ENCODE measurements at places on chromosomes 7 and 10. TPM values are rescaled to one million over a fixed set of nuclear protein-coding genes. Genes with fewer than 3 reads are reported as not detected.

- no peak for DNase-seq
Observed at GRCh38 chr10:113908236-113908635, 53.8 kb downstream of the NHLRC2 start.

GRCh38 chr10:68600041-68600778, 40.1 kb downstream of the TET1 start:
- DNase-seq = peak; percentile 92

The TRIM73 gene
- total RNA-seq = 1.7 TPM

DNA sequence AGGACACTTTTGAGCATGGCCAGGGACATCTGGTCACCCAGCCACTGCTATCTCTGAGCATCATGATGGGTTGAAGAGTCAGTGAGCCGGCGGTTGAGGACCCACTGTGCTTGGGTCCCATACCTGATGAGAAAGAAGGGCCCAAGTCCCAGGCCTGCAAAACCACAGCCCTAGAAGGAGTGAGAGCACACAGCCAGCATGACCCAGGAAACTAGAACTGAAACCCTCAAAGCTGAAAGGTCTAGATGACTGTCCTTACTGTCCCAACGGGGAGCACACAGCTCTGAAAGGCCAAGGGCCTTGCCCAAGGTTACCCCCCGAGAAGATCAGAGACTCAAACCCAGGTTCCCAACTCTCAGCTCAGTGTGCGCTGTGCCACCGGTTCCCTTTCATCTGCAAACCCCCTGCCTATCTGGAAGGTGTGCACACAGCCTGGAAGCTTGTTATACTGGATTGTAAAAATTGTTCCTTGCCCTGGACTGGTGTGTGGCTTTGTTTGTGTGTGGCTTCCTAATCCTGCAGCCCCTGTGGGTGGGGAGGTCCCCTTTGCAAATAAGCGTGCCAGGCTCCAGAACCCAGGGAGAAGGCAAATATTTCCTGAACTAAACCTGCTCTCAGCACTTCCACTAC, 22.6 kb upstream of the PSAP start:
- no peak for DNase-seq

DNA sequence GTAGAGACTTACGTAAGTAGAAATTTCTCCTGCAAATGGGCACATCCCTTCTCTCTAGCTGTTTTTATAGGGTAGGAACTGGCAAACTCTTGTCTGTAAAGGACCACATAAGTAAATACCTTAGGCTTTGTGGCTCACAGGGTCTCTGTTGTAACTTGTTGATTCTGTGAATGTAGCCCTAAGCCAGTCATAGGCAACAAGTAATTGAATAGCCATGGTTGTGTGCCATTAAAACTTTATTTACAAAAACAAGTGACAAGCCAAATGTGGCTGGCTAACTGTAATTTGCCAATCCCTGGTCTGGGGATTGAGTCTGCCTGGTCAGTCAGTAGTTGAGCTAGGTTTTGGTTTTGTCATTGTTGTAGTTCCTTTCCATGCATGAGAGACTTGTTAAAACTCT, 5.3 kb upstream of the KLF6 start:
- DNase-seq = no peak

The HOXA13 gene
- total RNA-seq = 1.4 TPM

The FMC1 gene
- total RNA-seq = 7.9 TPM

- DNase-seq = no peak
Observed at GRCh38 chr7:78634093-78634492, 819.4 kb downstream of the MAGI2 start.

GRCh38 chr10:111370101-111370500, 293.3 kb downstream of the ADRA2A start:
- DNase-seq = no peak

DNA sequence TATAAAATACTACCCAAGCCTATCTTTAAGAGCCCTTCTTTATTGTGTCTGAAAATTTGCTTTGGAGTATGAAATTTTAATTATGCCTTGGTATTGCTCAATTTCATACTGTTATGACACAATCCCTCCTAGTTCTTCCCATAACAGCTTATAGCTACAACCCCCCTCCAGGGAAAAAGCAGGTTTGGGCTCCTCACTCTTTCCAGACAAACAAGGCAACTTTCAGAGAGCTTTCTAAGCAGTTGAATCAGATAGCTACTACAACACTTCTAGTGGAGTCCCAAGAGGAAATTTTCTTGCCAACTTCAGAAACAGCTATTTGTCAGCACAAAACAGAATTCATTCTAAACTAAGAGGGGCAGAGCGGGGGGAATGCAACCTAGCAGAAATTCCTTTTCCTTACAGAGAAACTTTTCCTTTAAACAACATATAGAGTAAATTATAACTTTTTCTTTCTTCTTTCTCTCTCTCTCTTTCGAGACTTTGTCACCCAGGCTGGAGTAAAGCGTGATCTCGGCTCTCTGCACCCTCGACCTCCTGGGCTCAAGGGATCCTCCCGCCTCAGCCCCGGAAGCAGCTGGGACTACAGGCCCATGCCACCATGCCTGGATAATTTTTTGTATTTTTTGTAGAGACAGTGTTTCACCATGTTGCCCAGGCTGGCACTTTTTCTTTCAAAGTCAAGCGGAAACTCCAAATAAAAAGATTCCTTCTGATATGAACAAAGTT, 26.0 kb upstream of the JMJD1C start:
- DNase-seq = peak; percentile 91

The TPST1 gene
- total RNA-seq = 63.3 TPM

GRCh38 chr7:27156916-27157701, 634 bp upstream of the HOXA7 start:
- no peak for DNase-seq

DNA sequence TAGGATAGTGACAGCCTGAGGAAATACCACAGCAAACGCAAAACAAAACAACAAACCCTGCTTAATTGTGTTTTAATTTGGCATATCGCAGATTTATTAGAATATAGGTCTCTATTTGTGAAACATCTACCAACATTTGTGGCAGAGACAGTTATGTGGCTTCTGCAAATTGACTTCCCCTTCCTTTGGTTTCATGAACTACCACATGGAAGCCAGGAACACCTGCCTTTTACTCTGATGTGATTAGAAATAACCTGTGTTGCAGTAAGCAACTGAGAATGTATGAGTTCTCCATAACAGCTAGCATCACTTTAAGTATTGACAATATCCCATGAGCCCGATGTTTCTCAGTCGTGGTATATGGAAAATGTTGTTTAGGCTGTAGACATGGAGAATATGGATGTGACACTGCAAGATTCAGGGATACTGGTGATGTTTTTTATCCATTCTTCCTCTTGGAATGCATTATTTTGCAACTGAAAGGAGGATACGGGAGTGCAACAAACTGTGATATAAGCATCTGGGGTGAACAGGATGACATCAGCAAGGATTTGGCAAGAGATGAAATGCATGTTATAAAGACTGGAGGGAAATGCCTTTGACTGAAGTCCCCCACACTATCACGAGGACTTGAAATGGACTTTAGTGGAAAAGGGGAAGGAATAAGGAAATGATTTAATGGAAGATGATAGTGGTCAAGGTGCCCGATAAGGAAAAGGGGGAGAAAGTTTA, 95.9 kb downstream of the CUBN start:
- no peak for DNase-seq

- DNase-seq = no peak
Observed at GRCh38 chr7:7803715-7804178, 85.3 kb upstream of the RPA3 start.

The MAGI2 gene
- total RNA-seq = 6.9 TPM

- DNase-seq = peak; percentile 60
Observed at GRCh38 chr7:26090927-26091519, 61.0 kb upstream of the NFE2L3 start.

The DNAH11 gene
- 0.89 TPM for total RNA-seq

DNA sequence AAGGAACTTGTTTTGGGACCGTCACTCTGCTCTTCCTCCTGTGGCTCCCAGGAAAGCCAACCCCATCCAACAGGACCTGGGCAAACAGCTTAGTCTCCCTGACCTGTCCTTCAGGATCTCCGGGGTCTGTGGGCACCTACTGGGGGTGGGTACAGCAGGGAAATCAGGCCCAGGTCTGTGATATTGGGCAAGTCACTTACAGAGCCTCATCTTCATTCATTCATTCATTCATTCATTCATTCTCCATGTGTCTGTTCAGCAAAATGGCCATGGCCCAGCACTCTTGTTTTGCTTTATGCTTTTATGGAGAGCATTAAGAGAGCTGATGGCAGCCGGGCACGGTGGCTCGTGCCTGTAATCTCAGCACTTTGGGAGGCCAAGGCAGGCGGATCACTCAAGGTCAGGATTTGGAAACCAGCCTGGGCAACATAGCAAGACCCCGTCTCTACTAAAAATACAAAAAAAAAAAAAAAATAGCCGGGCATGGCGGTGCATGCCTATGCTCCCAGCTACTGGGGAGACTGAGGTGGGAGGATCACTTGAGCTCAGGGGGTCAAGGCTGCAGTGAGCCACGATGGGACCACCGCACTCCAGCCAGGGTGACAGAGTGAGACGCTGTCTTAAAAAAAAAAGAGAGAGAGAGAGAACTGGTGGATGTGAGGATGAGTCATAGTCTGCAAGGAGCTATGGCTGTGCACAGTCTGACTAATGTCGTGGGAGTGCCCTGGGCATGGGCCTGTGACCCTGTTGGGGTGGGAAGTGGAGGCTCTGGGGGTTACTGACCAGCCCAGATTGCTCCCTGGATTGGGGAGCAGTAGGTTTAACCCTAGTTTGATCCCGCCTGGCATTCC, 54.3 kb downstream of the CLIP2 start:
- DNase-seq = no peak

DNA sequence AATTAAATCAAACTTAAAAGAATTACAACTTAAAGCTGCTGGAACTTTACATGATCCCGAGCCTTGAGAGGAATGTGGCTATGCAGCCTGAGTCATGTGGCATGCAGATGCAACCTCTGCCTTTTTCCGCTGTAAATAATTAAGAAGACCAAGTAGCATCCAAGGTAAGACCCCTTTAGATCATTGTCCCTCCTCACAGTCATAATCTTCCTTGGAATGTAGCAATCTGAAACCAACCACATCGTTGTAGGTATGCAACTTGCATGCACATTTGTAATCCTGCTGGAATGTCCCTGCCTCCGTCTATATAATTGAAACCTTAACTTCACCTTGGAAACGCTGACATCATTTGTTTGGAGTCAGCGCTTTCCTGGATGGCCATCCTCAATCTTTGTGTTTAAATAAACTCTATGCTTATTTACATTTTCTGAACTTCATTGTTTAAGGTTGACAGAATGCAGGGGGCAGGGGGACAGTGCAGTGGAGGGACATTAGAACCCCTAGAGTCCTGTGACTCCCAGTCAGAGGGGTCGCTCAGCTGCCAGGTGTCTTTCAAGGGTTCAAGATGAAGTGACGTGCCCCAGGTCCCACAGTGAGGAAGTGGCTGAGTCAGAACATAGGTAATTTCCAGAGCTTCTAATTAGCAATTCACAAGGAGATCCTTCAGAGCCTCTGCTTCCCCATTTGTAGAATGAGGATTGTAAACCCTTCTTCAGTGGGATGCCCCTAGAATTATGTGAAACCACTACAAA, 110.7 kb downstream of the RALA start:
- DNase-seq = peak; percentile 84

The SPDYE5 gene
- total RNA-seq = not detected

The AS3MT gene
- 8.9 TPM for total RNA-seq

DNA sequence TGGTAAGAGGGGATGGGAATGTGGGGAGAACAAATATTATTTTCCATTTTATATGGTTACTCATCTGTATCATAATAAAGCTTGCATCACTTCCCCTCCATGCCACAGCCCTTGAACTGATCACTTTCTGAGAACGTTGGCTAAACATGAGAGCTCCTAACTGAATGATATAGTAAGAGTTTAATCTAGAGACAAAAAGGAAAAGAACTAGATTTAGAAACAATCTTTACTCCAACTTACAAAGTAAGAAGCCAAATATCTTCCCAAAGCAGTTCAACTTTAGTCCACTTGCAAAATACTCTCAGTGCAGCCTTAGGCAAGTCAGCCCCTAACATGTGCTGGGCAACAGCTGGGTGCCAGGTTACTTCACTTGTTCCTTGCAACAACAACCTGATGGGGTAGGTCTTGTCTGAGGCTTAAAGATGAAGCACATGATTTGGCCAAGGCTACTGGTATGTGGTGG, 20.3 kb downstream of the SMURF1 start:
- peak; percentile 7 for DNase-seq

GRCh38 chr10:119306514-119306951, 99.2 kb downstream of the GRK5 start:
- no peak for DNase-seq

DNA sequence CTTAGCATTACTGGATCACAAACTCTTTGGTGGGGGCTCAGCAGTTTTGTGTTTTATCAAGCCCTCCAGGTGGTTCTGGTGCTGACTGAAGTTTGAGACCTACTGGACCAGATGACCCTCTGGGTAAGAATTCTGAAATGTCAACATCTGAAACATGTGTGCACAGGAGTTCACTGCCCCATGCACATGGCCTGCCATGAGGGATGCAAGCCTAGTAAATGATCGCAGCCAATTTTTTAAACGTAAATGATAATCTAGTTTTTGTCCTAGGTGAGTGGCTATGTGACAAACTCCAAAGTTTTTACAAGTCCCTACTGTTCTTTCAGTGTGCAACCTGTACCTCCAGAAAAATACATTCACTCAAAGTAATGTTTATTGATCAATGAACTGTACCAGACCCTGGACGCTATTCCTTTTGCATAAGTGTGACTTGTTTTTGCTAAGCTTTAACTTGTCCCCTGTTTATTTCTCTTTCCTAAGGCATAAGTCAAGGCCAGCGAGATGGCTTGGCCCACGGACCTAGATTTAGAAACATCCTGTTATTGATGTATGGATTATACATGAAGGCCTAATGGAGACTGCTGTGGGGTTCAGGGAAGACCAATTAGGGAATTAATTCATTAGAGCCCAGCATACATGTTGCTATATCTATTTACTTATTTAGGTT, 531.1 kb downstream of the LRMDA start:
- DNase-seq = no peak

GRCh38 chr7:81883801-81884393, 114.0 kb upstream of the HGF start:
- DNase-seq = no peak

- DNase-seq = no peak
Observed at GRCh38 chr7:2920956-2921652, 77.0 kb upstream of the GNA12 start.

The FBXL13 gene
- total RNA-seq = 2.8 TPM

- DNase-seq = no peak
Observed at GRCh38 chr7:138992052-138992531, 10.9 kb upstream of the KIAA1549 start.

DNA sequence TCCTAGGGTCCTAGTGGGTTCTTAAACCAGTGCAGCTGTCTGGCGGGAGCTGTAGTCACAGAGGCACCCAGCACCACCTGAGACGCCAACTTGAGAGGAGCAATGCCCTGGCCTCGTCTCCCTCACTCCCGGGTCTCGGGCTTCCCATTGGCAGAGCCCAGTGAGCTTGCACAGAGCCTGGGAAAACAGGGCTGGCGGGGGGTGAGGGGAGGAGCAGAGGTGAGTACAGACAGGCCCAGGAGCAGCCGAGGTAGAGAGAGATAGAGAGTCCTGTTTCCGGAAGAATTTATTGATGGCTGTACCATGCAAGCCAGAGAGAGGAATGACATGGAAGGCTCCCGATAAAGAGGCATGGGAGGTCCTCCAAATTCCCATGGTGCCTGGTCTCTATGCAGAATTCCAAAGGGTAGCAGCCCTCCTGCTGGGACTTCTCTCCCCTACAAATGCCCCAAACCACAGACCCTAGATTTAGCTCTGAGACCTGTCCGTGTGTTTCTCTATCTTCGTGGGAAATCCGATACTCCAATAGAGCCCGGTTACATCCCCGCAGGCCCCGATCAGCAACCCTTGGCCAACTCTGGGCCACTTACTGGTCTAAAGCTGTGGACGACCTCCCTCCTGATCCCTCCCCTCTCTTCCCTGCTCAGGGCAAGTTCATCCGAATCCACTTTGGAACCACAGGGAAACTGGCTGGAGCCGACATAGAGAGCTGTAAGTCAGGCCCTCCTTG, 20.3 kb upstream of the MYH16 start:
- DNase-seq = no peak

- no peak for DNase-seq
Observed at GRCh38 chr10:94102436-94102835, 108.7 kb downstream of the PLCE1 start.

All from skin of body (tissue), 3 donors.